ENCODE measurements at places on chromosomes 16 and 17.

GRCh38 chr16:13999895-14000425 is 71.2 kb upstream of the MRTFB start:
- no peak for DNase-seq

DNA sequence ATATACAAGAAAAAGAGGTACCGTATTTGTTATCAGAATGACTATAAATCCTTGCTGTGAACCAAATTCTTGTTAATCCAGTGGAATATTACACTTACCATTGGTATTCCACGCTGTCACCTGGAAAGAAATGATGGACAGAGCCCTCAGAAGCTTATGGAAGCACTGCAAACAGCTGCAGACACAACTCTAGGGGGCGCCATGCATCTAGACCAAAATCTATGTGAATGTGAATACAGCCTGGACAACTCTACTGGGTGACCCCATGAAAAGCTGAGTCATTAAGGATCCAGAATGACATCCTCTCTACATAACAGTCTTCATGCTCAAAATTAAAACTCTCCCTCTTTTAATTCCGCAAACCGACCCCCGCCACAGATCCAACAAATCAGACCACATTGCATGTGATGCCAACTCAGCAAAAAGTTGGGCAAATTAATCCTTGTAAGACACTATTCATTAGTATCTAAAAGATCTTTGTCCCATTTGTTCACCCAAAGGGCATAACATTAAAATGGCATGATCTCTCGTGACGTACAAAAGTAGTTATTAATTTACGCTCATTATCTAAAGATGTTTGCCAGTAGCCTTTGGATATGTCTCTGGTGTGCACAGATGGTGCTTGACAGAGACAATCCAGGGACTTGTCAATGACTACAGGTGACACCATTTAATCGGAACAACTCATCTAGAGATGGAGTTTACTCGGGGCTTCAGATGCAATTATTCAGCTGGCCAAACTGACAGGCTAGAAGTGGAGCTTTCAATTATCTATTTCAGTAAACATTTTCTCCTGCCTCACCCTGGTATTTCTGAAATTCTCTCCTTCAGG is 552.7 kb upstream of the PSMD7 start:
- DNase-seq = no peak

GRCh38 chr16:67415872-67416793 is at the start of gene ZDHHC1:
TSS of gene ZDHHC1 (minus strand) at chr16:67416477. CDS start at chr16:67407775, 8,702 bp downstream.
- DNase-seq = peak; percentile 76

- no peak for DNase-seq
These were observed 36.3 kb upstream of the ZNF750 start for GRCh38 chr17:82876149-82876548.

DNA sequence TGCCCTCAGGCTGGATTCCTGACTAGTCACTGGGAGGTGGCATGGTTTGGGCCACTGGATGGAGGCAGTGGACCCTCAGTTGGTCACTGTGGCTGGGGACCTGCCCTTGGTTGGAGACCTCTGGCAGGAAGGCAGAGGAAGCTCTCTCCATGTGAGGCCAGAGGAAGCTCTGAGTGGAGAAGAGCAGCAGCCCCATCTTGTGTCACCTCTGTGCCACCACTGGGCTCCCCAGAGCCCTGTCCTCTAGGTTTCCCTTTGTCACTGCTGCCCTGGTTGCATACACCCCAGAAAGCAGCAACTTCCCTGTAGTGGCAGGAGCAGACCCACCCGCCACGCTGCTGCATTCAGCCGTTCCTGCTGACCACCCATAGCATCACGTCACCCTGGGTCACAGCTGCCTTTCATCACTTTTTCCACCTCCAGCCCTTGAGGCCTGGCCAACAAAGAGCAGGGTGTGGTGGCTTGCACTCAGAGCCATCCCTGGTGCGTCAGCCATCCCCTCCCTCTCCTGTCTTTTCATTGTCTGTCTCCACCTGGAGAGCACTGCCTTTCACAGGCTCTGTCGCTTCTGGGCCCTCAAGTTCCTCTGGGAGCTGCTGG is 11.9 kb downstream of the CTRL start:
- DNase-seq = no peak

DNA sequence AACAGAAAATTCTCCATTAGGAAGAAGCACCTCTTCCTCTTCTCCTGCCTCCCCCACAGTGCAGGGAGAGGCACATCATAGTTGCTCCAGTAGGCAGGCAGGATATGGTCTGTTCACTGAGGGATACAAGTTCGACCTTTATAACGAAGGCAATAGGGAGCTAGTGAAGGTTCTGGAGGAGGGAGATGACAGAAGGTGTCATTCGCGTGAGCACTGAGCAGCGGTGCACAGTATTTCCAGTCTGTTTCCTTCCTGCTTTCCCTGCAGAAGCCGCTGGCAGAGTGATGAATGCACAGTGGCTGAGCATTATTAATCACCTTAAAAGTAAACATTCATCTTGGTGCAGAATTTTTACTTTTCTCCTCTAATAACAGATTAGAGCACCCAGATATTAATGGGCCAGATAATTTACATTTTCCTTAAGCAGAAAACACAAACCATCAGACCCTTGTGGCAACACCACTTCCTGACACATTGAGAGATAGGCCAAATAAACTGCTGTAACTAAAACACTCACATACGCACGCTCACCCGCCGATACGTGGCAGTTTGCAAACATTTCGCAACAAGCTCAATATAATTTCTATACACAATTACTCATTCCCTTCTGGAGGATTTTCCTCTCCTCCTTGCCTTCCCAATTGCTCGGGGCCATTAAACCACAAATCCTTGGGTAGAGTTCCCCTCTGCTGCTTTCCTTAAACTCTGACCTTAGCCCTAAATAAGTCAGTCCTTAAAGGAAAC is 69.5 kb downstream of the AIPL1 start:
- DNase-seq = no peak

DNA sequence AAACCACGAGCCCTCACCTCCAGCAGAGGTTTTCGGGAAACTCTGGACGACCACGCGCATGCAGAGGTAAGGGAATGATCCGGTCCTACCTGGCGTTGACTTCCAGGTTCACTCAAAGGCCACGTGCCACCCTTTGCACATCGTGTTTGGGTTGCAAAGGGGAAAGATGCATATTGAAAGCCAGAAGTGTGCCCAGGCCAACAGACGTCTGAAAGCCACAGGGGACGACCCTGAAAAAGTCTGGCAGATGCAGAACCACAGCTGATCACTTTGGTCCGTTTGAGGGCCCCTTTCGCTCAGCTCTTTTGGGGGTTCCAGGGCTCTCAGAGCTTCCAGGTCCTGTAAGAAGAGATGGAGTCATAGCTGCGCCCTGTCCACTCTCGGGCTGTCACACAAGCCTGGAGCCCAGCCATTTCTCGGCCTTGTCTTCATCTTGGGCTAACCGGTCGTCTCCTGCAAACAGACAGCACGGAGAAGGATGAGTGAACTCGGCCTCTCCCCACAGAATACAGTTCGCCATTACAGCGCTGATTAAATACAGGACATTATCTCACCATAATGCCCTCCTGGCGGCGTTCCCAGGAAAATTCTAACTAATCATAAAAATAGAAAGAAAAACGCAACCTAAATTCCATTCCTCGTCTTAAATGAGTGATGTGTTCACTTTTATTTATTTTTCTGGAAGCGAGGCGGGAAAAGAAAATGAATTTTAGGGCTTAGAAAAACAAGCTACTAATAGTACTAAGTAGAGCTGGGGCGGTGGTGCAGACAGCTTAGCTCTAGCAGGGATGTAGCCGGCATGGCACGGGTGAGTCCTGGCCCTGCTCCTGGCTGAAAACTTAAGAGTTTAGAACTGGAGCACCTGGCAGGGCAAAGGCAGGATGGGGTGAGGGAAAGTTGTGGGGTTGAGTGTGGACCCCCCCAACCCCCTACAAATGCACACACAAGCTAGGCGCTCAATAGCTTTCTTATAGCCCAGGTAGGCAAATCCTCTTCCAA is 45.5 kb upstream of the ZFHX3 start:
- no peak for DNase-seq

- no peak for DNase-seq
These were observed 63.4 kb upstream of the CDH13 start for GRCh38 chr16:82563401-82563800.

DNA sequence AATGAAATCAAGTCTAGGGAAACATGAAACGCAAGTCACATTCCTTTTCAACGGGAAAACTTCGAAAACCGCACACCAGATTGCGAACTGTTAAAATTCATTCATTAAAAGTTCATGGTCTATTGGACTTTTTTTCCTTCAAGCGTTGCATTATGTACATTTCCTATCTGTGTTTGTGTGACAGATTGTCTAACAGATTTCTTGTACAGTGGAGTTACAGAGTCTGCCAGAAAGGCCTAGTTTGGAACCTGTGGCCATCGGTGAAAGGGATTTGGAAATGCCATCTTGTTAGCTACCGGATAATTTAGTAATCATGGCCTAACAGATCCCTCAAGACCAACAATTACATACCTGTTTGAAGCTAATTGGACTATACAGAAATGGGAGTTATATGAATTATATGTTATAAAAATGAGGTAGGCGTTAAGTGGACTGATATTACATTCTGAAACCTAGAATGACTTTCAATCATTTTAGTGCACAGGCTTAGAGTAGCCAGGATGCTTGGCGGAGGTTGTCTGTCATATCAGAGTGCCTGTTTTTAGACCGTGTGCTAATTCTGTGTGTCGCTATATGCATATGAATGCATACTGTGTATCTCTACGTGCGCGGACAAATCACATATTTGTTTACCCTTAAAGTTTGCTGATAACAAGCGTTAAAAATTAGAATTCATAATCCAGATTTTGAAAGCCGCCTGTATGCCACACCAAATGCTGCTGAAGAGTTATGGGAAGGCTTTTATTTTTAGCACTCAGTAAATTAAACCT is 885.4 kb upstream of the RBFOX1 start:
- no peak for DNase-seq

DNA sequence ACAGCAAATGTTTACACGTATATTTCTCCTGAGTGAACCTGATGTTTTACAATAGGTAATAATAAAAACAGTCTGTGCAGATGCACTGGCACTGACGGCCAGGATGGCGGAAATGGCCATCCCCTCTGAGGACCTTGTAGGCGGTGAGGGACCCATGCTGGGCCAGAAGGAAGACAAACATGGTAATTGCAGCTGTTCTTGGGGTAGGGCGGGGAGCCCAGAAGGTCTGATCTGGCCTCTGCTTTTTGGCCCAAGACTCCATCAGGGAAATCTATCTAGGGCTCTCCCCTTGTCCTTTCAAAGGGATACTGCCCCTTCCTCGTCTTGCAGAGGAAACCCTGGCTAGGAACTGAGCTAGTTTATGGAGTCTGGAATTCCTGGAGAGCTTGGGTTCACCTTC is 7.4 kb upstream of the LGALS9 start:
- DNase-seq = no peak

GRCh38 chr16:1042049-1042744 is 30.4 kb upstream of the SSTR5 start:
- DNase-seq = no peak

DNA sequence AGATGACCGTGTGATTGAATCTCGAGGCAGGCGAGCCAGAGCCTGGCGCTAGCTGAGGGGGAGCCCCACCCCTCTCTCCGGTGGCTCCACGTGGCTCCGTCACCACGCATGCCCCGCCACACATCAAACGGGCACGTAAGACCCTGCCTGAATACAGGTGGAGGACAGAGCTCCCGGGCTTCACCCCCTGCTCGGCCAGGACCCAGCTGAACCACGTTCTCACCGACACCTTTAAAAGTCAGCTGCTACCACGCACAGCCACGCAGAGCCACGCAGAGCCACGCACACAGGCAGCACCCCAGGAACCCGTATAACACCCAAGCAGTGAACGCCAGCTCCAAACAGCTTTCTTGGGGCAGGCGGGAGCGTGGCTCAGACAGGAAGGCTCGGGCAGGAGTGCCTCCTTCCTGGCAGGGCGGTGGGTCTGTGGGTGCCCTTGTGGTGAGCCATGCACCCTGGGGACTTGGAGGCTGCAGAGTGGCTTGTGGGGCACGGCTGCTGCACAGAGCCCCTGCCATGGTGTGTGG is 4.4 kb downstream of the TMEM204 start:
- peak; percentile 58 for DNase-seq

- DNase-seq = no peak
These were observed 20.9 kb downstream of the OSBPL7 start for GRCh38 chr17:47800686-47801085.

DNA sequence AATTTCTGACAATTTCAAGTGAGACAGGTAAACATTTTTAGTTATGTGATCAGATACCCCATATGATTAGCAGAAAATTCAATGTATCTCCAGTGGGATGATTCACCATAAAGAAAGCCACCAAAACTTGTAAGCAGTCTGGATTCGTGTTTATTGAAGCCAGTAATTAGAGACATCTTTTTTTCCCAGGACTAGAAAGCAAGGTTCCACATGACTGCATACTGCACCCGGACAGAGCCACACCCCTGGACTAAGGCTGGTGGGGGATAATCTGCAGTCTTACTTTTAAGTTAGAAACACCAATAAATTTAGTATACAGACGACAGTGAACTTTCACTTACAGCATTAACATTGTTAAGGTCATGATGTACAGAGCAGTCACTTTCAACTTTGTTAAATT is 24.2 kb upstream of the CMTM4 start:
- DNase-seq = no peak

DNA sequence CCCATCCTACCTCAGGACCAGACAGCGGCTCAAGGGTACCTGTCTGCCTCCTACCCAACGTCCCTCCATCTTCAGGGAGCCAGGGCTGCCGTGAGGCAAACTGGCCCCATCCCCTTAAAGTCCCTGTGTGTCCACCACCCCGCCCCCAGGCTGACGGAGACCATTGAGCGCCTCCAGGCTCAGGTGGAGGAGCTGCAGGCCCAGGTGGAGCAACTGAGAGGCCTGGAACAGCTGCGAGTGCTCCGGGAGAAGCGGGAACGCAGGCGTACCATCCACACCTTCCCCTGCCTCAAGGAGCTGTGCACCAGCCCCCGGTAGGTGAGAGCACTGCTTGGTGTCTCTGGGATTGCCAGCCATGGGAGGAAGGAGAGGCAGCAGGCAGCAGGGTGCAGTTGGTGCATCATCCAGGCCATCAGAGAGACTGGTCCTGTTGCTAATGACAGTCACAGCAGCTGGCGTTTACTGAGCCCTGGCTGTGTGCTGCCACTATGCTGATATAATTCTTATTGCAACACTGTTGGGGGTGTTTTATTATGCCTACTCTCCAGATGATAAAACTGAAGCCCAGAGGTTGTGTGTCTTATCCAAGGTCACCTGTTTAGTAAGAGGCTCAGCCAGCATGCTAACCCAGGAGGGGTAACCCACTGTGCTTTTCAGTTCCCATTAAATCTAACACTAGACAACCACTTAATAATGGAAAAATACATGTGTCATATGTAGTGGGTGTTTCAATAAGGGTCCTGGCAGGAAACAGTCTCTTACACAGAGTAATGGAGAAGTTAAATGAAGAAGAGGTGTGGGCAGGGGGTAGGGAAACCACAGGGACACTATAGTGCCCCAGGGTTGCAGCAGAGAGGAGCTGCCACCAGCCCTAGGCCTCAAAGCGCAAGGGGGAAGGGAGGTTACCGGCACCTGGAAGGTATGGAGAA is 10.3 kb upstream of the MRPL58 start:
- DNase-seq = no peak

Measured in activated T-cell treated with anti-CD3 and anti-CD28 coated beads, Interleukin-2, amount 50 U/mL, for 48 hours (primary cell).